ENCODE measurements at places on chromosomes 6 and 20.

DNA sequence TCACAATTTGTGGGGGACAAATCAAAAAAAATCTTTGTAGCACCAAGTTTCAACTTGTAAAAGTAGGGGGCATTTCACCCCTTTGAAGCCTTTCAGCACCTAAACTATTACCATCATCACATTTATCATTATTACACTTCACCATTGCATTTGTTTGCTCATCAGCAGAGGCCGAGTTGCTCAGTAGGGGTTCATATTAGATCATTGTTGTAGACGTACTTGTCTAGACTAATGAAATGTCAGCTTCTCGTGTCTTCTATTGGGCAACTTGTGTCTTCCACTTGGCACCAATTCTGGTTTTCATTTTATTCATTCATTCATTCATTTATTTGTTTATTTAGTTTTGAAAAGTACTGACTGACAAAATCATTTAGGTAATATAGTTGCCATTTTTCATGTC is 338.3 kb upstream of the KCNQ5 start:
- DNase-seq, result no peak

DNA sequence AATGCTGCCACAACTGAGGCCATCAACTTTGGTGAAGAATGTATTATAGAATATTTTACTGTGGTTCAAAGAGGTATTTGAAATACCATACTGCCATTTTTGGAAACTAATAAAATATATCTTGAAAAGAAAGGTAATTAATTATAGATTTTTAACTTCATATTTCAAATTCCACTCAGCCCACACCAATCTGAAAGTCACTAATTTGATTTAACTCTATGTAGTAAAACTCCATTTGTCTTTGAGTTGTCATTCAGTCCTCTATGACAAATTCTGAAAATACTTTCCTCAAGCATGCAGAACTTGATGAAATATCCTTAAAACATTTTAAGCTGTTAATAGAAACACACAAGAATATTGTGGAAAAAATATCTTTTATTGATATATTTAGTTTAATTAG is 1196.7 kb upstream of the CITED2 start:
- no peak for DNase-seq

GRCh38 chr6:166927935-166928643 is 28.3 kb downstream of the RNASET2 start:
- no peak for DNase-seq

DNA sequence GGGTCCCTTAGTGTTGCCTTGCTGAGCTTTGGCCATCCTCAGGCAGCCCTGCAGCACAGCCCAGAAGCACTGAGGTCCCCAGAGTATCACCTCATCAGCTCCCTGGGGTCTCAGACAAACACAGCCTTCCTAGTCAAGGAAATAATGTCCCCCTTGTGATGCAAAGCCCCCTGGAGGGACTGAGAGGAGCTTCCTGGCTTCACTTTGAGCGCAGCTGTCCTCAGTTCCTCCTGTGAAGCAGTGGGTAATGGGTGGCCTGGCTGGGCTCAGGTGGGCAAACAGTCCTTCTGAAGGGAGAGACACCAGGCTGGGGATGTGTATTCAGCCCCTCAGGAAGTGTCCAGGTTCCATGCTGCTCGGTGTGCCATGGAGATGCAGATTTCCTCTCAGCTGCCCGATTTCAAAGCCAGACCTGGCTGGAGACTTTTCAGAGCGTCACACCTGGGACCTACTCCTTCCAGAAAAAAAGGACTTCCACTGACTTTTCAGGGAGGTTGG is 79.2 kb upstream of the FOXA2 start:
- DNase-seq, result no peak

- DNase-seq, result no peak
These were observed 471.7 kb downstream of the CBLN4 start for GRCh38 chr20:55533632-55534031.
